Stimulated activated CD4-positive, alpha-beta T cell treated with anti-CD3 and anti-CD28 coated beads, TNF-alpha, amount 100 ng/mL, for 1 hour (primary cell): ENCODE measurements at places on chromosomes 3 and 15.

DNA sequence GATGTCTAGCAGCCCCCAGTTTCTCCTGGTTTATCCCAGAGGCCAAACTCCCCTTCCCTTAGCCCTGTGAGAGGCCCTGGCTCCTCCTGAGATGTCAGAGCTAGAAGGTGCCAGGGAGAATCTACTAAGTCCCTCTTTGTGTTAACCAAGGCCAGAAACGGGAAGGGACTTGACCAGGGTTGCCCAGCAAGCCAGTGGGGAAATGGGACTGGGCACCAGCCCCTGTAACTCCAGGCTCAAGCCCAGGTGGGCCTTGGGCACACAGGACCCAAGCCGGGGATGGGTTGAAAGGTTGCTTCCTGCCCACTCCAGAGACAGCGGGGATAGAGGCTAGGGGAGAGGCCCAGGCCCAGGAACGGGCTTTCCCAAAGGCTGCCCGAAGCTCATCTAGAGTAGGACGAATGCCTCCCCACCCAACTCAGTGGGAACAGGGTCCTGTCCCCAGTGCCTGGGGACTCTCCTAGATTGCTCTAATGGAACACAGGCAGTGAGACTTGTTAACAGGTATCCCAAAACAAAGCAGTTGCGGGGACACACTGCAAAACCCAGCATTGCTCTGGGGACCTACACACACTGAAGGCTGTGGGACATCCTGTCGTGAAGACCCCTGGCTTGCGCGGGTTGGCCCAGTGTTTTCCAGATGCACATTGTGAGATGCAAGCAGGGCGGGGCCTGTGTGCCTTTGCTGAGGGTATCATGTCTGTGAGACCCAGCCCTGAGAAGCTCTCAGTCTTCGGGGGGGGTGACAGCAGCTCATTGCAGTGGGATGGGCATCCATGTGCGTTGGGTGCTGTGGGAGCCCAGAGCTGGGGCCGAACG, 12.9 kb upstream of the TXNRD3 start:
- no peak for DNase-seq

- DNase-seq, result no peak
Measured at GRCh38 chr3:12454076-12454815, 30.0 kb upstream of the TSEN2 start.

DNA sequence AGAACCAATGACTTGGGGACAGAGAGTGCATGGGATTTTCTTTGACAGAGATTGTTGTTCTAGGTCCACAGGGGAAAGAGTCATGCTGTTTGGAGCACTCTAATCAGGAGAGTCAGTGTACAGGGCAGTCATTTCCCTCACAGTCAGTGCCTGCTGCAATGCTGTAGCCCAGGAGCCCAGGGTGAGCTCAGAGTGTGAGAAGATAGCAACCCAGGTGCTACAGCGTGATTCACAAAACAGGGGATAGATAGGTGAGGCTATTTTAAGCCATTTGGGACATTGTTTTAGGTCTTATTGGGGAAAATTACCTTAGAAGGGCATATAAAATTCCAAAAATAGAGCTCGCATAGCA, 37.3 kb downstream of the LNP1 start:
- DNase-seq, result no peak

GRCh38 chr3:46314517-46314916, 39.4 kb upstream of the CCR2 start:
- DNase-seq, result no peak

- no peak for DNase-seq
Measured at GRCh38 chr15:49734831-49735508, 114.1 kb downstream of the DTWD1 start.

GRCh38 chr3:182725372-182726251, 67.7 kb upstream of the ATP11B start:
- no peak for DNase-seq

- DNase-seq, result no peak
Measured at GRCh38 chr15:79673416-79674123, 223.2 kb downstream of the MTHFS start.

DNA sequence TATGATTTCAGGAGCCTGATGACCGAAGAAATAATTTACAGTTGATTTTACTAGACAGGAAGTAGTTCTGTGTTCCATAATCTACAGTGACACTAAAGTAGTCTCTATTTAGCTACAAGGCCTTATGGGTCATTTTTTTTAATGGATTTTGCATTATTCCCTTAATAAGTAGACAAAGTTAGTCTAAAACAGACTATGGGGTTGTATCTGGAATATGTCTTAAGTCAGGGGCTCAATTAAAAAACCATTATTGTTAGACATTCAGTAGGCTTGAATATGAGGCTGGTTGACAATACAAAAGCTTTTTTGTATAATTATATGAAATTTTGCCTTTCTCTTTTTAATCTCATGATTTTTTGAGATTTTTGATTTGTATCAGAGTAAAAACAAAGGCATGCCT, 820.0 kb upstream of the SEMA6D start:
- no peak for DNase-seq
